ENCODE measurements at places on chromosomes 4 and X.

- no peak for DNase-seq
These were observed 845.3 kb downstream of the TRIML1 start for GRCh38 chr4:188984518-188984917.

- peak; percentile 52 for DNase-seq
These were observed 267.5 kb downstream of the FAT4 start for GRCh38 chr4:125582302-125582701.

DNA sequence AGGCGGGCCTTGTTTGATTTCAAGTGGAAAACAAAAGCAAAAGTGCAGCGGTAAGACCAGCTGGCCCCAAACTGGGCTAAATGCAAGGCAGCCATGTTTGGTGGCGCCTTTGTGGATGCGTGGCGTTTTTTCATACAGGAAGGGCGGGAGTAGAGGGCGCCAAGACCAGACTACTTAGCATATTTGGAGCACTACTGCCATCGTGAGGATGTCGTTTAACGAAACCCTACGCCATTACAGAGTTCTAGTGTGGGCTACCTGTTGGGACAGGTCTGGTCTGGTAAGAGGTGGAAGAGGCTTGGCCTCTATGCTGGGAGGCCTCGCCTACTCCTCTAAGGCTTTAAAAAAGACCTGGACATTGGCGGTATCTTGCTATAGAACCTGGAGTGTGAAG lies 230.7 kb upstream of the STK26 start:
- no peak for DNase-seq

DNA sequence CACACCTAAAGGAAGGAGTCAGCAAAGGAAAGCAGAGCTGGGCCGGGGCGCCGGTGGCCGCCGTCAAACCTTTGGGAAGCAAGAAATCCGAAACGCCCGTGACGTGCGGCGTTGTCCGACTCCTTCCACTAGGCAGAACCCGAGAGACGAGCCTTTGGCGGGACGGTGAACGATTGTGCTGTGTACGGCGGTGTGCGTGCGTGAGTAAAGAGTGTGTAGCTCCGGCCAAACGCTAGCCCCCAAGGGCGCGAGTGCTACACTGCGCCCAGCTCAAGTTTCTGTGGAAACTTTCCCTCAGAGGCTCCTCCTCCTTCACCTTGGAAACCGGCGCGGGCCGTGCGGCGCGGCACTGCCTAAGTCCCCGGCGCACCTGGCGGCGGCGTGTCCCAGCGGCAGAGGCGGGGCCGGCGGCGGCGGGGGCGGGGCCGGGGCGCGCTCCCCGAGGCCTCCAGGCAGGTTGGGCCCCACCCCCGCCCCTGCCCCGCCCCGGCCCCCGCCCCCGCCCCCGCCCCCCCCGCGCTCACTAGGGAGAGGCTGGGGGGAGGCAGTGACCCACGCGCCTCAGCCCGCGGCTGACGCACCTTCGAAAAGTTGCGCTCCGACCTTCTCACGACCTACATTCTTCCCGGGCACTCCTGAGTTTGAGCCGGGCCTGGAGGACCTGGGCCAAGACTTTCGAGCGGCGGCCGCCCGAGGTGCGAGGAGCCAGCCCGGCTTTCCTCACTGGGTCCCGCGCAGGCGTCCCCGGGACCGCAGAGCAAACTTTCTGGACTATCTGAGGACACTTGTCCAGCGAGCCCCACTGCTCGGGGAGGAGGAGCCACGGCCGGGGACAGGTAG lies at the start of gene FHIP1A:
Gene FHIP1A, plus strand, starts transcription at position 547 of the 840 bp plus-strand sequence. CDS start 157,084 bp downstream, outside the sequence.
- peak; percentile 71 for DNase-seq

GRCh38 chr4:53859305-53859704 lies 205.1 kb downstream of the CHIC2 start:
- no peak for DNase-seq

DNA sequence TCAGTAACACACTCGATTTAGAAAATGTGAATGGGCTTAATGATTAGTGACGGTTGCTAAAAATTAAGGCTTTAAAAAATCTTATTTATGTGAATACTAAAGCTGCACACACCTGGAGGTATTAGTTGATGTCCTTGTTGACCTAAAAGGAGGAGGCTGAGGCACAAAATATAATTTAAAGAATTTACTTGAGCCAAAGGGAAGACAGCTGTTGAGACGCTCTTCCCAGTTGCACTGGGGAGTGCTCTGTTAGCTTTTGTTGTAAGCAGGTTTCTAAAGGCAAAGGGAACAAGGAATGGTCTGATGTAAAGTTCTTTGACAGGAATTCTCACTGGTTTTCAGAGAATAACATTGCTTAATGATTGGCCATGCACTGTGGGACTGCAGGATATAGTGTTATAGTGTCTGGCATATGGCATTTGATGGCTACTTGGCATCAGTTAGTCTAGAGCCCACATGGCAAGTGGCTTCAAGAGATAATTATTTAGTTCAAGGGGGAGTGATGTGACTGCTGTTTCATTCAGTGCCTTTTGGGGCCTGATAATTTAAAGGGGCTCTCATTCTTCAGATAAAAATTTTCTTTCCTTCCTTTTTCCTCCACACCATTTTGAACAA lies 30.8 kb upstream of the PGM2 start:
- no peak for DNase-seq

- peak; percentile 20 for DNase-seq
These were observed 79.6 kb downstream of the SMIM20 start for GRCh38 chr4:25993395-25994185.

- no peak for DNase-seq
These were observed 98.4 kb downstream of the TLL1 start for GRCh38 chr4:165971446-165971845.

DNA sequence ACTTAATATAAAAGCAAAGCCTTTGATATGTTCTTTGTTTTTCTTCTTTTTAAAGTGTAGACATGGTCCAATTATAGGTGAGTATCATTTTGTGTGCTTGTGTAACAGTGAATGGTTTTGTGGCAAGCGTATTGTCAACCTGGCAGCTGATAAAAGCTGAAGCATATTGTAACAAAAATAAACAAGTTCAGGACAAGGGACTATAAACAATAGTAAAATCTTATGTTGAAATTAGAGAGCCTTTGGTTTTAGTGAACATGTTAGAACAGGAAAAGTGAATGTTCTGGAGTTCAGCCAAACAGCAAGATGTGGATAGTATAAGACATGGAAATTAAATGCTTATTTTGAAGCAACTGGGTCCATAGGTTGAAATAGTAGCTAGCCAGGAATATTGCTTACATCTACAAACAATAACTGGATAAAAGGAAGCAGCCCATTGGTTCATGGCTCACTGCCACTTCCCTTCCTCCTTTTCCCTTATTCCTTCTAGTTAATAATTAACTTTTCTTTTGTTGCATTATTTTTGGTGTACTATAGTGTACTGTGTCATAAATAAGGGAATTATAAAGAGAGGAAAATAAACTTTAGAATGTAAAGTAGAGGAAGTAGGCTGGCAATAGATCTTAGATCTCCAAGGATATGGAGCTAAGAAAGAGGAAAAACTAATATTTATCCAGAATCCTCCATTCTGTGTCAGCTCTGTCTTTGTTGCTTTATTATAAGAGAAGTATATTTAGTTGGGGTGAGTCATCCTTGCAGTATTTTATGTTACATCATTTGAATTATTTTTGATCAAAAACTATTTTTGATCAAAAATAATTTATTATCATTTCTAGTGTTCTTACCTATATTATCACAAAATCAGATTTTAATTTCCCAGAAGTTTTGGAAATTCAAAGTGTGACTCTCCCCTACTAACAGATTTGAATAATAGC lies 65.6 kb downstream of the MRPL1 start:
- peak; percentile 12 for DNase-seq

DNA sequence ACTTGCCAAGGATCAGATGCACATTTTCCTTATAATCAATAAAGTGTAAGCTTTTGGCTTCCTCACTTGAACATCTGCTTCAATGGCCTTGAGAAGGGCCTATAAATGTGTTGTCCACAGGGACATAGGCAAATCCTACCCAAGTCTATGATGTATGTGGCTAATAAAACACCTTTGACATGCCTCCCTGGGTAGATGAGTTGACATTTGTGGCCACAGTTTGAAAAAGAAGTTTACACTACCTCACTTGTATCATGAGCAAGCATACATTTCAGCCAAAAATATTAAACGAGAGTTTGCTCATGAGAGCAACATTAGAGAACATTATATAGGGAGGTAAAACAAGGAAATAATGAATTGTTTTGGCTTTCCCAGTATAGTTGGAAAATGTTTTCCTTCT lies 1067.7 kb downstream of the C4orf33 start:
- DNase-seq: no peak

GRCh38 chr4:115249808-115250207 lies 136.4 kb upstream of the NDST4 start:
- DNase-seq: no peak

DNA sequence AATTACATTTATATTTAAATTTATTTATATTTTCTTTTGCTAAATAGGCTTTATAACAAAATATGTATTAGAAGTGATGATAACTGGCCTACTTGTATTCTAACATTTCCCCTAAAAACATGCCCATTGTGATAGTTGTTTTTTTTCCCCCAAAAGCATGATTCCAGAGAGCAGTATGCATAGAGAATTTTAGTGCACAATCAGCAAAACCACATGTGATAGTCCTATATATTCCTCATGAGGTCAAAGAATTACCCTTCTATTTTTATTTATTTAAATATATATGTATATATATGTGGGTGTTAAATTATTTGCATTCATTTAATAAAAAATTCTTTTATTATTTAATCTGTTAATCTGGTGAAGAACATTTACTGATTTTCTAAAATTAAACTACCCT lies 78.2 kb upstream of the TLL1 start:
- DNase-seq: no peak

GRCh38 chr4:7342223-7343080 lies 92.3 kb downstream of the PSAPL1 start:
- no peak for DNase-seq

Measured in EL (cell line).